ENCODE measurements at places on chromosomes 5 and 9. TPM values are rescaled to one million over a fixed set of nuclear protein-coding genes. Genes with fewer than 3 reads are reported as not detected.

KIF24 gene
- total RNA-seq: 5.5 TPM

CER1 gene
- not detected for total RNA-seq

IL5 gene
- total RNA-seq: not detected

HTR4 gene
- 0.10 TPM for total RNA-seq

POC5 gene
- total RNA-seq: 24.6 TPM

DND1 gene
- not detected for total RNA-seq

C8G gene
- total RNA-seq: not detected

PCDHGA3 gene
- 32.1 TPM for total RNA-seq

NUTM2F gene
- 1.0 TPM for total RNA-seq

CNTRL gene
- total RNA-seq: 11.1 TPM

SH3GL2 gene
- 8.9 TPM for total RNA-seq

CSF1R gene
- total RNA-seq: 0.18 TPM

NAA35 gene
- total RNA-seq: 18.4 TPM

TPRN gene
- 7.0 TPM for total RNA-seq

LOX gene
- 10.0 TPM for total RNA-seq

FAM174A gene
- 15.0 TPM for total RNA-seq

Data from motor neuron (in vitro differentiated cells).